NCI-H748 treated with DMSO at 0.1 percent for 48 hours (cell line): ENCODE measurements at places on chromosomes 11 and 22.

GRCh38 chr11:117647872-117648271 lies 149.1 kb downstream of the DSCAML1 start:
- DNase-seq = no peak

DNA sequence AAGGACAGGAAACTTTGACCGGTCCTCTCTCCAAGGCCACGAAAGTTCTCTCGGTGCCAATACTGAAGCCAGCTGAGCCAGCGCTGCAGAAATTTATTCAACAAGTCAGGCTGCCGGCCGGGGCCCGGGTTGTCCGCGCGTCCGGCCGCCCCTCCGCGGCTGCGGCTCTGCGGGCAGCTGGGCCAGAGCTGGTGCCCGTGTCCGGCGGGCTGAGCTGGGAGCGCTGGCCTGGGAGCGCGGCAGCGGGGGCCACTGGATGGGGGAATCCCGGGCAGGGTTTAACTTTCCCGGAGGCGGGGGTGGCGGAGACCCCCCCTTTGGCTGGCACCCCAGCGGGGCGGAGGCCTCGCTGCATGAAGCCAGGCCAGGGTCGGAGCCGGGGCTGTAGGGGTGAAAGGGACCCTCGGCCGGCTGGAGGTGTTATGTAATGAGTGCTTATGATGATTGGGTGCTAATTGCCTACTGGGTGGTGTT lies 12.3 kb upstream of the CACNA1I start:
- no peak for DNase-seq

DNA sequence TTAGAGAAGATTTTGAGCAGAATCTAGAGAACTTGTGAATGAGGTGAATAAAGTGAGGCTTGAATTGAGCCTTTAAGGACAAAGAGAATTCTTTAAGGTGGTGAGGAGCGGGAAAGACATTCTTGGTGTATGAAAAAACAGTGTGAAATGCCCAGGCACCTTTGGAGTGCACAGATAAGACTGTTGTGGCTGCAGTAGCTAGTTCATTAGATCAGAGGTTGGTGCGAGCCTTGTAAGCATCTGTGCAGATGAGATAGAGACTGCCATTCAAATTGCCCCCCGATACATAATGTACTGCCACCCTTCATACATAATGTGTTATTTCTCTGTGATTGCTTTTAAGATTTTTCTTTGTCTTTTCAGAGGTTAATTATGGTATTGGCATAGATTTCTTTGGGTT lies 31.3 kb downstream of the ATXN10 start:
- no peak for DNase-seq

DNA sequence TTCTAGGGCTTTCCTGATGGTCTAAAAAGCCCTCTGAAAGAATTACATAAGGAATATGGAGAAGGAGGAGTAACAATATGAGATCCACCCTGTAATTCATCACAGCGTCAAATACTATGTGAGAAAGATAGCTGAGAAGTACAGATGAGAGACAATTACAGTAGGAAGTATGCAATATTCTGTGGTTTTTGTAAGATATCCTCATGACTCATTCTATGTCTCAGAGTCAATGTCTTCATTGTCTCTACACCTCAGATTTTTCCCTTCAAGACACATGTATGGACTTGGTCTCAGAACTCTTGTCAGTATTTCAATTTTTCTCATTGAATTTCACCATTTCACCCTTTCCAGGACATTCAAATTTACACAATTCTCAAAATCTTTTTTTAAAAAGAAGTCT lies 343.3 kb upstream of the CTSC start:
- DNase-seq = no peak

GRCh38 chr11:115257270-115257669 lies 246.9 kb downstream of the CADM1 start:
- no peak for DNase-seq
